ENCODE measurements at places on chromosomes 7 and 10.
A peak's percentile ranks its signal among the peaks of the same experiment; 100 is the strongest.

- peak; percentile 32 for DNase-seq
These were observed 44.1 kb downstream of the SFTPD start for GRCh38 chr10:79904671-79905321.

GRCh38 chr7:16417906-16418305 lies 3.4 kb downstream of the CRPPA start:
- no peak for DNase-seq

DNA sequence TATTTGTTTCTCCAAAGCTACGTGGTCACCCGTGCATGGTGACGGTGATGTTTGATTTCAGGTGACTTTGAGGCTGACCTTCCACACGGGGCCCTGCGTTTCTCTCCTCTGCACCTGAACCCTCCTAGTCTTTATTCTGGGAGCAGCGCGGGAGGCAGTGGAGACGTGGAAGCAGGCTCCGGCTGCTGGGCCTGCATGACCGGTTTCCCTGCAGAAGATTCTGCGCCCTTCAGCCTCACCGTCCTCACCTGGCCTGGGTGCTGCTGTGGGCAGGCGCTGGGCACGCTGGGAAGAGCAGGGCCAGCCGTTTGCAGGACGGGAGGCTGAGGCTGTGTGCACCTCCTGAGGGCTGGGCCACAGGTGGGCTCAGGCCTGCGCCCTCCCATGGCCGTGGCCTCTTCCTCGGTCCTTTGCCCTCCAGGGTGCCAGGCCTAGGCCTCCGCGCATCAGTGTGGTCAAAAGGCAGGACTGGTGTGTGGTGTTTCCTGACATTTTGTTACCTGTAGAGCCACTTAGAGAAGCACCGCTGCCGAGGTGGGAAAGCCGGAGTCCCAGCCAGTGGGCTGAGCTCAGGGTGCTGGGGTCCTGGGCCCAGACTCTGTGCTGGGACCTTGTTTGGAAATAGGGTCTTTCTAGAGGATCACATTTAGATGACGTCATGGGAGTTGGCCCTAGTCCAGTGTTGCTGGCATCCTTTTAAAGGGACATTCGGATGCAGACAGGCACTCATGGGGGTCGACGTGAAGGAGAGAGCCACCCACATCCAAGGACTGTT lies 478.3 kb downstream of the DNAJB6 start:
- no peak for DNase-seq

DNA sequence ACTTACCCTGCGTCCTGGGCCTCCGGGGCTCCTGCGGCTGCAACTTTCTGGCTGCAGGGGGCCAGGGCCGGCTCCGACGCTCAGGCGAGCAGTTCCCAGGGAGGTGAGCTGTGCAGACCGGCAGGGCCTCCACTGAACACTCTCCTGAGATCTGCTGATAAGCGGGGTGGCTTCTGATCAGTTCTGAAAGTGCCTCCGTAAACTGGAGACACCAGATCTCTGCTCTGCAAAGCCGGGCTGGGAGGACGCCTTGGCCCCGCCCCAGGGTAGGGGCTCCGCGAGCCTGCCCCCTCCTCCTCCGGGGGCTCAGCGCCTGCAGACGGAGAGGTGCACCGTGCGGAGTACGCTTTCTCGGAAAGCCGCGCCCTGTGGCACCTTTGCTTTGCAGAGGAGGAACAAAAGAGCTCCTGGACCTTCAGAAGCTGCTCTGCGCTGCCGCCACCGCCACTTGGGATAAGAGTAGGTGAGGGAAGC lies 141.3 kb upstream of the VKORC1L1 start:
- no peak for DNase-seq

All from skeletal muscle cell (primary cell).